ENCODE measurements at places on chromosomes 3 and 15.

GRCh38 chr3:55127565-55127964, 199.7 kb upstream of the LRTM1 start:
- DNase-seq: no peak

GRCh38 chr15:43955140-43955539, 128.3 kb downstream of the WDR76 start:
- DNase-seq: no peak

DNA sequence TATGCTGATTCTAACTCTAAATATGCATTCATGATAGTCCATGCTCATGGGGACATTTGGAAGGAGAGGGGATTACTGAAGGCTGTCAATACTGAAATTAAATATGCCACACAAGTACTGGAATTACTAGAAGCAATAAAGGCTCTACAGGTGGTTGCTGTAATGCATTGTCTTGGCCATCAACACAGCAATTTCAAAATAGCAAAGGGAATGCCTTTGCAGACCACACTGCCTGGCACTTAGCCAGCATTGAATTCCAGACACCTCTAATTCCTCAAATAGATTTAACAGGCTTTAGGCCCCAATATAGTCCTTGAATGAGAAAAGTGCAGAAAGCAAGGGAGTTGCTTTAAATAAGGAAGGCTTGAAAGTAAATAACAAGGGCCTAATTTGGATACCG, 115.8 kb upstream of the PLCL2 start:
- no peak for DNase-seq

DNA sequence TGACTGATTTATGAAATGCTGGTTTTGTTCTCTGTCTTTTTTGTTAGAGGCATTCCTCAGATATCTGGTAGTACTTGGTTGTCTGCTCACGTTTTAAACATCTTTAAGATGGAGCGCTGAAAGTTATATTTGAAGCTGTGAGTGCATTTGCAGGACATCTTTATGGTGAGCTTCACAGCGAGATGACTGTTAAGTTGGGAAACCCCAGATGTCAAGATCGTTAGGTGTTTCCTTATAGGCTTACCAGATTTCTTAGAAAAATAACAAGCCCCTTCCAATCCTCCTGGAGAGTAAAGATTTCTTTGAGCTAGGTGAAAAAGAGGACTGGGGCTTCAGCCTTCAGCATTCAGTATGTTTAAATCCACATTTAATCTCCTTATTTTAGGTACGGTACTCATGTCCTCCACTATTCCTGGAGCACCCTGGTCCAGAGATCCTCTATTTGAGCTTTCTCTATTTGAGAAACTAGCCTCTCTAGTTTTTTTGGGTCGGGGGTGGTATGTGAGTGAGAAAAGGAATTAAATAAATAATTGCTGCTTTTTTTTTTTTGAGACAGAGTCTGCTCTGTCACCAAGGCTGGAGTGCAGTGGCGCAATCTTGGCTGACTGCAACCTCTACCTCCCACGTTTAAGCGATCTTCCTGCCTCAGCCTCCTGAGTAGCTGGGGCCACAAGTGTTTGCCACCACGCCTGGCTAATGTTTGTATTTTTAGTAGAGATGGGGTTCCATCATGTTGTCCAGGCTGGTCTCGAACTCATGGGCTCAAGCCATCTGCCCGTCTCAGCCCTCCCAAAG, 72.3 kb downstream of the ZNF609 start:
- DNase-seq: no peak

DNA sequence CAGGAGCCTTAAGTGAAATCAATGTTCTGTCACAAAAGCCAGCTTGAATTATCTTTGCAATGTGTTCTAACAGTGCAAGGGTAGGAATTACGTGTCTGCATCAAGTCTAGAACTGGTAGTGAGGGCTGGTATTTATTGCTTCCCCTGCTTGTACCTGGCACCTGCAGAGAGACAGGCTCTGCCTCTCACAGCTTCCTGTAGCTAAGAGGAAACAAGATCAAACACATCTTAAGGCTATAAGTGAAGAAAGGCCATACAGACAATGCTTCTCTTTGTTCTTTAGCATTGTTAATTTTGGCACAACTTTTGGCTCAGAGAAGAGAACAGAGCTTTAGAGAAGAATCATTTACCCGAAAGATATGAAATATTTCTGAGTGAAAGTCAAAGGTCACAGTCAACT, 479.9 kb downstream of the GRM7 start:
- no peak for DNase-seq

- DNase-seq: no peak
Measured at GRCh38 chr3:42557854-42558253, 23.9 kb downstream of the SEC22C start.

DNA sequence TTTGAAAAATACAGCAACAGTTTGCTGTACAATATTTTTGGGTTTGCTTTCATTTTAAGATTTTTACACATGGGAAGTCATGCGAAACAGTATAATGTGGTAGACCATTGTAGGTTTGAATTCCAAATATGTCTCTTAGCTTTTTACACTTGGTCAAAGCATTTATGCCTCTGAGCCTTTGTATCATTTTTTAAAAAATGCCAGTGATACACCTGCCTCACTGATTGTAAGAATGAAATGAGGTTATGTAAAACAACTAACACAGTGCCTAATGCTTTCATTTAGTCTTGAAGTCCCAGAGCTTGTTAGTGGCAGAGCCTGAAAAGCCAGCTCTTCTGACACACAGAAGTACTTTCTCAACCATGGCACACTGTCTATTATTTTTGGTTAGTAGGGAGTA, 202.0 kb downstream of the UBE2E2 start:
- no peak for DNase-seq

- DNase-seq: no peak
Measured at GRCh38 chr3:97810779-97811390, 10.9 kb upstream of the CRYBG3 start.

- DNase-seq: no peak
Measured at GRCh38 chr3:177743173-177743890, 546.0 kb upstream of the TBL1XR1 start.

- no peak for DNase-seq
Measured at GRCh38 chr3:186935133-186935532, 4.8 kb downstream of the ST6GAL1 start.

- no peak for DNase-seq
Measured at GRCh38 chr15:36688310-36689011, 109.0 kb downstream of the CDIN1 start.

DNA sequence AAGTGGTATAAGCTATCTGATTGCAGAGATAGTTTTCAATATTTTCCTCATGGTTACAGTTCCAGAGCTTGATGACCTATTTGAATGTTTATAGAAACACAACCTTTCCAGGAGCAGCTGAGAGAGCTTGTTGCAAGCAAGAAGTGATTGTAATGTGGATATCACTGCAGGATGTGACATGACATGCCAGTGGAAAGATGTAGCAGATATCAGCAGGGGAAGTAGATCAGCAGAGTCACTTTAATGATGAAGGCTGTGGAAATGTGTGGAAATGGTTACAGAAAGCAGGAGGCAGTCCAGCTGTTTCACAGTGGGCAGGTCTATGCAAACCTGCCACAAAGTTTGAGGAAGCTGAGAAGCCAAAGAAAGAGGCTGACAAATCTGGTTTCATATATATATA, 21.0 kb downstream of the TMEM158 start:
- DNase-seq: no peak

DNA sequence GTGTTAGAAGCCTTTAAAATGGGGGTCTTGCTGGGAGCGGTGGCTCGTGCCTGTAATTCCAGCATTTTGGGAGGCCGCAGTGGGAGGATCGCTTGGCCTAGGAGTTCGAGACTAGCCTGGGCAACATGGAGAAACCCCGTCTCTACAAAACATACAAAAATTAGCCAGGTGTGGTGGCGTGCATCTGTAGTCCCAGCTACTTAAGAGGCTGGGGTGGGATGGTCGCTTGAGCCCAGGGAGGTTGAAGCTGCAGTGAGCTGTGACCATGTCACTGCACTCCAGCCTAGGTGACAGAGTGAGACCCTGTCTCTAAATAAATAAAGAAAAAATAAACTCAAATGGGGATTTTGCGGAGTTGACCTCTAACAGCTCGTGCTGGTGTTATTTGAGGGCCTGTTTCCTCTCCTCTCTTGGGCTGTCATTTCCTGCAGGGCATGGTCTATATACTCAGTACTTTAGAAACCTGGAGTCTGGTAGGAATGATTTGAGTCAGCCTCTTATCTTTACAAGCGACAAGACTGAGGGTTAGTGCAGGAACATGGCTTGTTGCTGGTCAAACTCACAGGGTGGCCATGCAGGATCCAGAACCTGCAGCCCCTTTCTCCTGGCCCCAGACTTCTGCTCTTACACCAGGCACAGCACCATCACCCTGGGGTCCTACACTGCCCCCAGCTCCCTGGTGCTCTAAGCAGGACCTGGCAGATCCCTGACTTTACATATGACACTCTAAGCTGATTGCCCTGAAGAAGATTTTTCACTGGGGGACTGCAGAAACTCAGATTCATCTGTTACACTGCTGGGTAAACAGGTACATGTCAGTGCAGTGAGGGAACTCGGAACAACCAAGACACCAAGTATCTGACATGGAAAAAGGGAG, 15.1 kb downstream of the EHD4 start:
- no peak for DNase-seq

- no peak for DNase-seq
Measured at GRCh38 chr3:17469954-17470353, 272.5 kb downstream of the TBC1D5 start.

Measured in sciatic nerve (tissue), 2 donors.